ENCODE measurements at places on chromosomes 6 and 20.

DNA sequence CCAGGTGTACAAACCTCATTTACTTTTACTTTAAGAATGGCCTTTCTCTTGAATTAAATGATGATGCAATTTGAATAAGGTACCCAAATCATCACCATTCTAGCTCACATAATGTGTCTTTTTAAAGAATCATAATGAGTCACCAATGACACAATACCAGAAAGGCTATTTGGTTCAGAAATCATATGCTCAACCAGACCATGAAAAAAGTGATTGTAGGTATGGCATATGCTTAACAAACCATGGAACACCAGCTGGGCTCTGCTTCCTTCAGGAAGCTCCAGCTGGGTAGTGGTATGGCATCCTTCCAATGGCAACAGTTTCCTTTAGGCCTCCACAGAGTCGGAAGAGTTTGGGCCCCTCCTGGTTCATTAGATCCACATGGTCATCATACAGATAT lies 128.2 kb downstream of the FRK start:
- no peak for DNase-seq

GRCh38 chr20:52530571-52530970 lies 339.0 kb upstream of the ZFP64 start:
- no peak for DNase-seq

- DNase-seq = no peak
Measured at GRCh38 chr6:56767435-56767834, 124.7 kb upstream of the DST start.

DNA sequence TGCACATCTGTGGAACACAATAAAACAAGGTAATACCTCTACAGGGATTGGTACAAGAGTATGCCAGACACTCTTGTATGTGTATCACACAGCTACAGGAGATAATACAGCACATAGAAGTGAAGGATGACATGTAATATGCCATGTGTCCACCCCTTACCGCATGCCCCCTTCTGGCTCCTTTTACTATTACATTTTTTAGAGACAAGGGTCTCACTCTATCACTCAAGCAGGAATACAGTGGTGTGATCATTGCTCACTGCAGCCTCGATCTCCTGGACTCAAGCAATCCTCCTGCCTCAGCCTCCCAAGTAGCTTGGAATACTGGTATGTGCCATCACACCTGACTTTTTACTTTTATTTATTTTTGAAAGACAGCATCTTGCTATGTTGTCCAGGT lies 4.2 kb upstream of the NCR3 start:
- DNase-seq = no peak

- DNase-seq = no peak
Measured at GRCh38 chr6:84769306-84769705, 4.9 kb upstream of the TBX18 start.

GRCh38 chr20:11748436-11748835 lies 169.3 kb upstream of the BTBD3 start:
- no peak for DNase-seq

DNA sequence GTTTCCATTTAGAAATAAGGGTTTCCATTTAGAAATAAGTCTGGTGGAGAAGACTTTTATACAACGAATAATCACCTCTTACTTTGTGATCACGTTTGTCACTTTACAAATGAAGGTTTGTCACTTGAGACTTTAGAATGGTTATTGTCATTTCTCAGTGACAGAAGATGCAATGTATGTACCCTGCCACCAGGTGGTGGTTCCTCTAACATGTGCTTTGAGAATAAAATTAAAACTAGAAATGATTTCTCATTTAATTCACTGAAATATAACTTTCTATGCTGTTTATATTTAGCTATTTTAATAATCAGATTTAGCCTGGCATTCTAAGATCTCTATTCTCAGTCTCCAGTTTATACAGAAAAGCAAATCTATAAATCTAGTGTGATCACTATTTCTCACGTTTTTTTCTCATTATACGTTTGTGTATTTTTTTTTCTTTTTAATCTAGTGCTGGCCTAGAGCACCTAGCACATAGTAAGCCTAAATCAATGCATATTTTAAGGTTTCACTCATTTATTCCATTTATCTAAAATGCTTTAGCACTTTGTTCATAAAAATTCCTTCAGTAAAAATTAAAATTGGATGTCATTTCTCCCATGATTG lies 57.4 kb upstream of the TFAP2D start:
- DNase-seq = no peak

DNA sequence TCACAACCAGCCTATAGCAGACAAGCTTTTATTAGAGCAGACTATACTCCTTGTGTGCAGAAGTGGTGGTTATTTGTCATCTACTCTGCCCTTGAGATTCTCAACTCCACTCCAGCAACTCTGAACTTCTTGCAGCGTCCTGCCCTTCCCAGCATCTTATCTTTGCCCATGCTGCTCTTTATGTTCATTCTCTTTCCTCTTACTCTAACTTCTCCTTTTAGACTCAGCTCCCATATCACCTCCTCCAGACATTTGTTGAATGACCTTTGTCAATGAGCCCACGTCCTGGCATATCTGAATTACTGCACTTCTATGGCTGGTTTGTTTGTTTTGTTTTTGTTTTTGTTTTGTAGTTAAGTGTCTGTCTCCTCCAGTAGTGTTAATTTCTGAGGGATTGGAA lies 81.2 kb downstream of the KCNQ5 start:
- DNase-seq = no peak

GRCh38 chr20:25136643-25137559 lies 55.0 kb upstream of the VSX1 start:
- no peak for DNase-seq

DNA sequence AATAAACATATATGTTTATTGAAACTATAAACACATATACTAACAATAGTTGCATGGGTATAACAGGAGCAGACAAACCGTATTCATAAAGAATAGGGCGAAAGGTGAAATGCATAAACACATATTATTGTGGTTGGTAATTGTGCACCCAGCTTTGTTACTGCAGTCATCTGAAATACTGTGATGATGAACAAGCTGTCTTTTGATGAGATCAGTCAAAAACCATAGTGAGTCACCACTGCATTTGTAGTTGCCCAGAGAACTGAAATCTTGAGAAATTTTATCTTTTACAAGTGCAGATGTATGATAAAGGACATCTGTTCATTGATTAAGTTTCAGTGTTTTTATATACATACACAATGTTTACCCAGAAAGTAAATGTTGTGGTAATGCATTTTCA lies 133.7 kb downstream of the MYO6 start:
- no peak for DNase-seq

DNA sequence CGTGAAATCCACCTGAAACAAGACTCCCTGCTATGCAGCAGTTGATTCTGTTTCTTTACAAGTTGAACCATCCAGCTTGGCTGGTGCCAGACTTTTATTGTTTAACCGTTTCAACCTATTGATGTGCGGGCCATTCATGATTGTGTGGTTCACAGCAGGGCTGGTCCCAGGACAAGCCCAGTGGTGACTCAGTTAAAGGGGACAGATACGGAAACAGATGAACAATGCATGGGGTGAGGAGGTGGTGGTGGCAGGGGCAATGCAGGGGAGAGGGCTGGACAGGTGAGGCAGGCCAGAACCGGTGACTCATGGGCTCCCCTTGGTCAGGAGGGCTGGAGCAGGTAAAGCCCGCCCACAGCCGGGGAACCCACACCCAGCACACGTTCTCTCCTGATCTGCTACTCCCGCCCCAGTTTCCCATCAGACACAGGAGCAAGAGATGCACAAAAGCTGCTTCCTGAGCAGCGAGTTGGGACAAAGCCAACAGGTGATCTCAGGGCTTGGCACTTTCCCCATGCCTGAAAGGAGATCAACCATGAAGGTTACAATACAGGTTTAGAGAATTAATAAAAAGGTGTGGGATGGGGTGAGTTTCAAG lies 232.2 kb downstream of the LY86 start:
- no peak for DNase-seq

DNA sequence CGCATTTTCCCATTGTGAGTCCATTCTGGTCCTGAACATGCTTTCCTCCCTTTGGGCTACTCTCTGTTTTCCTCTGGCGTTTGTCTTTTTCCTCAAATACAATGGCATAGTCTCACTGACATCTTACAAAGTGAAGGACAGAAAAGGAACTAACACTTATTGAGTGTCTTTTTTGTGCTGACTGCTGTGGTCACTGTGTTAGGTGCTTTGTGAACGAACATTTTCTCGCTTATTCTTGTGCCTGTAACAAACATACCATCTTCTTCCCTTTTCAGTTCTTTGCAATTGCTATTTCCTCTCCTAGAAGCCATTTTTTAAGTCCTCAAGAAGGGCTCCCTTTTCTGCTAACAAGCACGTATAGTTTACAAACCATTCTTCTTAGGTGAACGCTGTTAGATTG lies 15.4 kb downstream of the FIG4 start:
- no peak for DNase-seq
